Stimulated activated naive CD4-positive, alpha-beta T cell (primary cell): ENCODE measurements at places on chromosomes 6 and 20.

- no peak for DNase-seq
Observed at GRCh38 chr20:32621071-32621890, 36.1 kb upstream of the NOL4L start.

GRCh38 chr6:156533872-156534524 lies 243.2 kb upstream of the ARID1B start:
- DNase-seq: no peak

GRCh38 chr6:45566882-45567281 lies 189.1 kb upstream of the SUPT3H start:
- DNase-seq: no peak

GRCh38 chr20:14860410-14860814 lies 523.0 kb upstream of the FLRT3 start:
- no peak for DNase-seq

GRCh38 chr6:15630202-15630601 lies 32.6 kb downstream of the DTNBP1 start:
- no peak for DNase-seq

- no peak for DNase-seq
Observed at GRCh38 chr6:159826968-159827647, 27.0 kb downstream of the PNLDC1 start.

DNA sequence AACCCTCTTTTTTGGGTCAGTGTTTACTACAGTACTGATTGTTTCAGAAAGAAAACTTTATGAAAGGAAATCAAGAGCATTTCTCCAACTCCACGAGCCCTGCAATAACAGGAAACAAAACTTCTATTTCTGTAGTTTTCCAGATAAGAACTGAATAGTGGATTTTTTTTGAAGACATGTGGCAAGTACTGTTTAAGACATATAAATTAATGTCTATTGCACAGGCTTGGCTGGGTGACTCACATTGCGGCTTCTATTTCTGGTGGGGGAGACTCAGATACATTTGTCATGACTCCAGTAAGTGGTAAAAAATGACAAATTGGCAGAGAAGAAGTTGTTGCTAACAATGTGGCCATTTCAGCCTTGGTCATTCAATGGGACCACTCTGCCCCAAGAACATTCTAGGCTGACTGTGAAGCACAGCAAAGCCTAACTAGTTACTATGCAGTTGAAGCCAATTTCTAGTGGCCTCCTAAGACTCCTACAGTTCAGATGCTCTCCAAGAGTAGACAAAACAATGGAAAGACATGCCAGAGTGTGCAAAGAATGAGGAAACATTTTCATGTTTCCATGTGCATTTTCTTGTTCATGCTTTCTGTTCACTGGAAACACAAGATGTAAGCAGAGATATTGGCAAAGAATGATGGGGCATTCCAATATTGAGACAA lies 200.9 kb downstream of the EDN1 start:
- no peak for DNase-seq

GRCh38 chr6:141403827-141404226 lies 728.9 kb upstream of the GJE1 start:
- no peak for DNase-seq

GRCh38 chr6:104332364-104332763 lies 527.4 kb downstream of the HACE1 start:
- no peak for DNase-seq

DNA sequence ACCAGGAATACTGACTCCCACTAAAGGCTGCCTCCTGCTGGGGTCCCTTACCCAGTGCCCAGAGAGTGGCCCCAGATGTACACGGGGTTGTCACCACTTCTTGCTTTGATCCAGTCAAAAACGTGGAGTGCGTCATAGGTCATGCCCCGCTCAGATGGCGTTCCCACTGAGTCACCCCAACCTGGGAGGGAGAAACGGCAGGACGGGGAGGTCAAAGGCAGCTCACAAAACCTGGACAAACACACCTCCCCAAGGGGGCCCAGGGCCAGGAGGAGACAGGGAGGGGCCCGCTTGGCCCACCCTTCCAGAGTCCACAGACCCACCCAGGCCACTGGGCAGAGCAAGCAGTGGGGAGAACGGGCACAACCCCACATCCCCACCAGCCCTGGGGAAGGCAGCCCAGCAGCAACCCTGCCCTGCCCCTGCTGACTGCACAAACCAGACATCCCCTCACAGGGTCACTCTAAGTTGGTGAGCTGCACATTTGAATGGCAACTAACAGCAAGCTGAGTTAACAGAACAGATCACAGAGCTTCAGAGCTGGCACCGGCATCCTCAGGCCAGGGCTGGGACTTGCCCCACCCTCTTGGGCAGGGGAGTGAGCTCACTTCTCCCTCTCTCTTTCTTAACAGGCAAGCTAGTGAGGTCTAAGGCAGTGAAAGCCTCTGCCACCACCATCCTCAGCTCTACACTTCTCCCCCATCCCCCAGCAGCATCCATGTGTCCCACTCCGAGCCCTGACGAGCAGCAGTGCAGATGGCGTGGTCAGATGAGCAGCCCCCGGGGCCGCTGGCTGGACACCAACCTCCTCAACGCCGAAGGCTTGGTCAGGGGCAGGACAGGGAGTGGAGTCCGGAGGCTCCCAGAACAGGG lies 61.7 kb downstream of the PYGB start:
- no peak for DNase-seq

- no peak for DNase-seq
Observed at GRCh38 chr6:16346831-16347230, 108.4 kb downstream of the GMPR start.

- DNase-seq: no peak
Observed at GRCh38 chr20:35062478-35062877, 30.1 kb downstream of the TRPC4AP start.

DNA sequence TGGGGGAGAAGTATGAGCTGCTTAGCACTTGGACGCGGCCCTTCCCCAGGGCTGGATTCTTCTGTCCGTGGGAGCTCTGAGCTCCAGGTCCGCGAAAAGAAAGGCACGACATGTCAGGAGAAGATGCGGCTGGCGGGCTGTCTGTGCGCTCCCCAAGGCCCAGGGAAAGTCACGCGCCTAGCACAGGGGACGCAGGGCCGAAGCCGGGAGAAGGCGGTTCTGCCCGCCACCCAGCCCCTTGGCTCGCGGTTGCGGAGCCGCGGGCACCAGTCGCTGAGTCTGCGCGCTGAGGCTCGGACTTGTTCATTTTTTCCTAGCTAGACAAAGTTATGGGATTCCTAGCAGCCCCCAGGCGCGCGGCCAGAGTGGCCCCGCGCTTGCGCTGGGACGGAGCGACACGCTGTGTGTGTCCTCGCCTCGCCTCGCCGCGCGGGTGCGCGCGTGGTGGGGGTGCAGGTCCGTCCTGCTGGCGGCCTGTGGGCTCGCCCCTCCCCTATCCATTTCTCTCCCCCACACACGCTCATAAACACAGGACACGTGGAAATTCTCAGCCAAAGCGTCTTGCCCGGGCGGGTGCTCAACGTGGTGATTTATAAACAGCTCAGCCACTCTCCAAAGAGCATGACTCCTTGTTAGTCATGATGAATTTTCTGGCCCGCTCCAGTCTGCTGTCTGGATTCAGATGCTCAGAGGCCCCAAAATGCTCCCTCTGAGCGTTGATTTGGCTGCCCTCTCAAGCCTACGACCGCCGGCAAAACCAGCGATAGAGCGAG lies 1.9 kb upstream of the POU3F2 start:
- no peak for DNase-seq

- DNase-seq: no peak
Observed at GRCh38 chr6:90098001-90098531, 198.6 kb downstream of the BACH2 start.

- DNase-seq: no peak
Observed at GRCh38 chr20:61271312-61272231, 19.5 kb downstream of the CDH4 start.

- DNase-seq: no peak
Observed at GRCh38 chr6:126252154-126252553, 87.8 kb upstream of the CENPW start.

GRCh38 chr6:119736296-119737021 lies 386.9 kb upstream of the MAN1A1 start:
- DNase-seq: no peak

DNA sequence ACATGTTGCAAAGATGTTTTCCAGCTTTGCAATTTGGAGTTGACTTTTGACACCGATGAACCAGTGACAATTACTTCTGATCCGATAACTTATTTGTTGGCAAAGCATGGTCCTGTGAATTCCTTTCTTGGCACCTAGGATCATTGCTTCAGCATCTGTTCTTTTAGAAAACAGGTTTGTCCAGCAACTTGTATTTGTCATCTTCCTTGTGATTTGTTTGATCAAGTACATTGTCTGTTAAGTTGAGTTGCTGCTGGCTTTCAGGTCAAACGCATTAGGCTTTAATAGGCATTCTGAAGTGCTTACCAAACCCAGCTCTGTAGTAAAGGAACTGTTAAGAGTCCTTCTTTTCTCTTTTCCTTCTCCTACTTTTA lies 192.4 kb upstream of the ZNF217 start:
- no peak for DNase-seq

- no peak for DNase-seq
Observed at GRCh38 chr6:159170333-159170672, 1.1 kb downstream of the FNDC1 start.

GRCh38 chr6:42392833-42393232 lies 58.9 kb downstream of the TRERF1 start:
- DNase-seq: no peak

DNA sequence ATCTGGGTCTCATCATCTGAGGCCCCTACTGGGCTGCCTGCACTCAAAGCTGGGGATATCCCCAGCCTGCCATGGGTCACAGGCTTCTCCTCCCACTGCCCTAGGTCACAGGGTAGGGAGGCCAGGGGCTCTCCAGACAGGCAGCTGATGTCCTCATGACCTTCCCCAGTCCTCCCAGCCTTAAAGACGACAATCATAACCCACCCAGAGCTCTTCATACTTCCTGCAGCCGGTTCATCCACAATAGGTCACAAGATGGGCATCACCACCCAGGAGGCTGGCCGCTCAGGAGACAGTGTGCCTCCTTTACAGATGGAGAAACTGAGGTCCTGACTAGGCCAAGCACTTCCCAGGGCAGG lies 15.2 kb downstream of the TFEB start:
- no peak for DNase-seq

- no peak for DNase-seq
Observed at GRCh38 chr6:75376347-75377024, 91.9 kb upstream of the TMEM30A start.

GRCh38 chr6:98797217-98797994 lies 37.0 kb upstream of the POU3F2 start:
- no peak for DNase-seq

GRCh38 chr20:61730631-61731362 lies 334.9 kb downstream of the TAF4 start:
- no peak for DNase-seq

DNA sequence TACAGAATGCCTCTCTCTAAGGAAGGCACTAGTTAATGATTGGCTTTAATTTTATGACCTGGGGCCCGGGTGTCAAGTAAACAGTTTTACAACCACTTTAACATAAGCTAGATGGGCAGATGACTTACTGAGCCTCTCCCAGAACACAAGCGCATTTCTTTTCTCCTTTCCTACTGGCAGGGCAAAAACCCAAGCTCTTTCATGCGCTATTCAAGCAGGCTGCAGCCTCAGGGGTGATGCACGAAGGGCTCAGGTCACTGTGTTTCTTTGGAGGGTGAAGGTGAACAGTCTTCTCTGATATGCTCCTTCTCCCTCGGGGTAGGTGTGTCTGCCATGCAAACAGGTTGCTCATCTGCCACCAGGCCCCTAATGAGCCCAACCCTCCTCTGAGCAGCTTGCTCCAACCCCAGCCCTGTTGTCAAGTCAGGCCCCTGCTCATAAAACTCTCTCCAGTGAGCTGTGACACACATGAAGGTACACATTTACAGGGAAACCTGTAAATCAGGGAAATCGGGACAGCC lies 73.5 kb upstream of the CDH4 start:
- DNase-seq: no peak

- no peak for DNase-seq
Observed at GRCh38 chr6:106474466-106474865, 113.9 kb downstream of the CRYBG1 start.

DNA sequence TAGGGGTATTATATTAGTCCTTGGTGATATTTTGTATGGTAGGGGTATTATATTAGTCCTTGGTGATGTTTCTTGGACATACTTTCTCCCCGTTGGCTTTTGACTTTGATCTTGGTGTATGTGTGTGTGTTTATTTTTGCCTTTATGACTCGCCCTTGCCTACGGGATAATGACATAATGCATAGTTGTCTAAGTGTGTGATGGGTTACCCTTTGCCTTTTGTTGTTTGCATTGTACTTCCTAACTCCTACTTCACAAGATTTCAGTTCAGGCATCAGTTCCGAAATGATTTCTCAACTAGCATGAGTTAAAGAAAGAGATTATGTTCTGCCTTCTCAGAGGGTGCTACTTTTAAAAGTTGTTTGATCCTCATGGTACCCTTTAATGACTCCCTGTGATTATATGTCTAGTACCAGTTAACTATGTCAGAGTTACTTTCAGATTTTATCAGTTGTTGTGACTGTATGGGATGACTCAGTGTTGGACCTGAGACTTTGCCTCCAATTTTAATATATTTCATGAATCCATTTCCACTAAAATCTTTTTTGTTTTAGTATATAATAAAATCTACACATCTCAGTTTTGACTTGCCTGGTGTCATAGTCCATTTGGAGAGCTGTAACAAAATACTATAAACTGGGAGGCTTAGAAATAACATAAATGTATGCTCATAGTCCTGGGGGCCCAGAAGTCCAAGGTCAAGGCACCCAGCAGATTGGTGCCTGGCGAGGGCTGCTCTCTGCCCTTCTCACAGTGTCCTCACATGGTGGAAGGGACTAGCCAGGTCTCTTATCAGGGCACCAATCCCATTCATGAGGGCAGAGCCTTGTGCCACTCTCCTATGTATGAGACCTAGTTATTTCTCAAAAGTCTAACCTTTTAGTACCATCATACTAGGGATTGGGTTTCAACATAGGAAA lies 34.1 kb downstream of the CDYL start:
- DNase-seq: no peak

DNA sequence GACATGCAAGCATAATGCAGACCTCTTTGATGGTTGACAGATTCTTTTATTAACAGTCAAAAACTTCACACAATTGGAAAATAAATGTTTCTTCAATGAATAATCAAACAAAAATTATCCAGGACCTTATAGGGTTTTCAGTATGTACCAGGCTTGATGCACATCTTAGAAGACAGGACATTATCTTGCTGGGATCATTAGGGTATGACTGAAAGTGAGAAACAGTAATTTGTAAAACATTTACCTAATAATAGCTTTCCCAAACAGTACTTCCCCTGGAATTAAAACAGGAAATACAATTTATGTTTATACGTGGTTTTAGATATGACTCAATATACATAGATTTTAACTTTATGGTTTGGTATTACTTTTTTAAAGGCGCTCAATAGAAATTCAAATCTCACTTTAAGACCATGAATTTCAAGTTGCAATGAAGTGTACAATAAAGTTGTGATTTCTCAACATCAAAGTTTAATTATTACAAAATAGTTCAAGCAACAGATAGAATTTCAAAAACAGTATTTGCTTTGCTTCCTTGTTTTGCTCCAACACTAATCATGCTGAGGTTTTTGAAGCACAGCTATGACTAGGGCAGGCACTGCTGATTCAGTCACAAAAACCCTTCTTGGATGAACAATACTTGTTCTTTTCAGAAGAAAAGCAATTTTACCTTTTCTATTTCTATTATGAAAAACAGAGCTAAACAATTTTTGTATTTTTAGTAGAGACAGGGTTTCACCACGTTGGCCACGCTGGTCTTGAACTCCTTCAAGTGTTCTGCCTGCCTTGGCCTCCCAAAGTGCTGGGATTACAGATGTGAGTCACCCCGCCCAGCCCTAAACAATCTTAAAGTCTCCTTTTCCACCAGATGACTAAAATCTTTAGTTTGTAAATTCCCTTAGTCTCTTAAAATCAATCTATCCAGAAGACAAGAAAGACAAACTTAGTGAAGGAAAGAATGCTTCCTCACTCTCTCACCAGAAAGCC lies 13.7 kb downstream of the SOD2 start:
- DNase-seq: no peak

- no peak for DNase-seq
Observed at GRCh38 chr6:77492530-77492929, 29.2 kb upstream of the HTR1B start.
